Esophagus mucosa (tissue), 1 donor: ENCODE measurements at places on chromosomes 6 and 20.

DNA sequence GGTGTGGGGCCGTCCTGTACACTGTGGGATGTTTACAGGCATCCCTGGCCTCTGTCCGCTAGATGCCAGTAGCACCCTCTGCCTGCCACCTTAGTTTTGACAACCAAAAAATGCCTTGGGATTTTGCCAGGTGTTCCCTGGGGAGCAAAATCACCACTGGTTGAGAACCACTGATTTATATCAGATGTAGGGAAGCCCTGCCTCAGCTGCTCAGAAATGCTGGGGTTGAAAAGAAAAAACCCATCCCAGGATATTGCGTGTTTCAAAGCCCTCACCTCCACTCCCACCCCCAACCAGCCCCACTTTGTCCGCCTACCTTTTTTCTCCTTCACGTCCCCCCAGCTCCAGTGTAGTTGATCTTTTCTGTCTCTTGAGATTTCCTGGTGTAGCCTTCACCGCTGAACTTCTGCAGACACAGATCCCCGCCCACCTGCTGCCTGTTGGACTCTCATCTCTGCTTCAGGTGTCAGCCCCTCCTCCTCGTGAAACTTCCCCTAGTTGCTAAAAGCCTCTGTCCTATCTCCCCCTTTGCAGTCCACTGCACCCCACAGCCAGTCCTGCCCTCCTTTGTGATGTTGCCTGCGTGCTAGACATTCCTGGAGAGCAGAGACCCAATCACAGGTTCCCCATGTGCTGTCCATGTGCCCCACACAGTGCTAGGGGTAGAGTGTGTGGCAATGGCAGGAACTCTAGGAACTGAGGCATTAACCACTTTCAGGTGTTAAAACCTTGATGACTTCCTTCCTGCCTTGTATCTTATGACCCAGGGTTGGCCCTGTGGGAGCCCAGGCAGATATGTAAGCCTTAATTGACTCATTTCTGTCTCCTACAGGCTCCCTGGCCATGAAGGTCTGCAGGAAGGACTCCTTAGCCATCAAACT is 98.9 kb downstream of the TBC1D7 start:
- ATAC-seq: peak; percentile 8

GRCh38 chr6:47780510-47781356 is 1.1 kb upstream of the OPN5 start:
- peak; percentile 73 for ATAC-seq

DNA sequence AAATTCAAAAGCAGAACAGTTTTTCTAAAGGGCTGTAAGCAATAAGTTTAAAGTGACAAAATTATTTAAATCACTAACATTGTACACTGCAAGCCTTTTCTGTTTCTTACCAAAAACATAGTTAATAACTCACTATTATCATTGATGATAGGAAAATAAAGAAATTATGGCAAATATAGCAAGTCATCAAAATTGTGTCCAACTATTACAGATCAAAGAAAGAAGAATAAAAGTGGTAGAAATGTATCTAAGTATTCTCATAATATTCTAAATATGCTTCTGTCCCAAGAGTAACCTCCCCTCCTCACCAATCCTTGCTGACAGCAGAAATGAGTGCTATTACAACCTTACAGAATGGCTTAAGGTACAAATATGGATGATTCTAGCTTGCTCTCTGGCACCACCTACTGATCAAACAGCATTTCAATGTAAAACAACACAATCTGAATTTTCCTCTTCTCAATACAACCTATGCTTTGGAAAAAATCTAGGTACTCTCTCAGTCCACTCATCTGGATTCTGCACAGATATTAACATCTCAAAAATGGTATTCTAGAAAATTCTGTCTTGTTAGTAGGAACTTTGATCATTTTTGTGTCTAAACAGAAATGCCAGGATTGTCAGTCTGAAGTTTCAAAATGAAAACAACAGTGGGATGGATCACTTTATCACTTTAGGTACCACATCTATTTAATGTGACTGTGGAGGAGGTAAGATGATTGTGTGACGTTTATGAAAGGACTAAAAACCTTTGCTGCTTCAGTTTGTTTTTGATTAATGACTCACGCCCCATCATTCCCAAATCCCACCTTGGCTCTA is 40.9 kb downstream of the ZFP64 start:
- peak; percentile 29 for ATAC-seq

- no peak for ATAC-seq
Observed at GRCh38 chr6:130908188-130908587, 81.0 kb downstream of the SMLR1 start.

DNA sequence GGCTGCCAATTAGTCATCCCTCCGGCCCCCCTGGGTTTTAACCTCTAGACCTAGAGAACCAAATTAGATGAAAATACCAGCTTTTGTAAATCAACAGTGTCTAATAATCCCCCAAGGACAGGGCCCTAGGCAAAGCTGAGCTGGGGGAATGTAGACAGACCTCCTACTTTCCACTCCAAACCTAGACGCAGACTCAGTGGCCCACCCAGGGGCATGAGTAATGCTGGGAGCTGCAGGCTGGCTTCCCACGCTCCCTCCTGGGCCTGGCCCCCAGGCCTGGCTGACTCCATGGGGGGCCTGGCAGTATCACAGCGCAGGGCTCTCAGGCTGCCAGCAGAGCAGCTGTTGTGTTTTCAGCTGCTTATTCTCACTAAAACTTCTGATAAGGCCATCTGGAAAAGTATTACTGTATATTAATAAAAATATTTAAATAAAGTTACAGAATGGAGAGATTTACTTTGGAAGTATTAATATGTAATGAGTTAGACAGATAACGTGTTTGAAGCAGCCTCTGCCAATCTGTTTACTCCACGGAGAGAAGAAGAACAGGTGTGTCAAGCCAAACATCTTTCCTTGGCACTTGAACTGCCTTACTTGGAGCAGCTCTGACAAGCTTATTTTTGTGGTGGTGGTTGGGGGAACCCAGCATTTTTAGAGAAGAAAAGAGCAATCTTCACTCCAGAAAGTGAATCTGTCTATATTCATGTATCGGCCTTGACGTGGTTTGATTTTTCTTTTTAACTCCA is 144.0 kb upstream of the AGPAT4 start:
- ATAC-seq: no peak

DNA sequence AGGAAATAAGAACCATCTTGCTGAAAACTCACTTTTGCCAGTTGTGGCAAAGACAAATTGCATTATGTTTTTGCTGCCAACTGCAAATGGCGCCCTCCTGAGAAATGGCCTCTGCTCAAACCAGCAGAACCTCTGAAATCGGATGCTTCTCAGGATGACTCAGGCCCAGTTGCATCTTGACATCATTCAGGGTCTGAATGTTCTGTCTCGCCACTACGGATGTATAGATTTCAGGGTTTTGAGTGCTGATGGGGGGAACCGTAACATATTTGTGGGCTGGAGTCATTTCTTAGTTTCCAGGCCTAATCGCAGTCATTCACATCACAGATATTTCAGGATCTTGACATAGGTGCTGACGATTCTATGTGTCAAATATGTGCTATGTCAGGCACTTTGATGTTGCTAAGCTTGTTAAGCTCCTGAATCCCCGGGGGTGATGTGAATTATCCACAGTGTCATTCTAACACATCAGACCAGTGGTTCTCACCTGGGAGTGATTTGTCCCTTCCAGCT is 207.1 kb downstream of the NFATC2 start:
- no peak for ATAC-seq

DNA sequence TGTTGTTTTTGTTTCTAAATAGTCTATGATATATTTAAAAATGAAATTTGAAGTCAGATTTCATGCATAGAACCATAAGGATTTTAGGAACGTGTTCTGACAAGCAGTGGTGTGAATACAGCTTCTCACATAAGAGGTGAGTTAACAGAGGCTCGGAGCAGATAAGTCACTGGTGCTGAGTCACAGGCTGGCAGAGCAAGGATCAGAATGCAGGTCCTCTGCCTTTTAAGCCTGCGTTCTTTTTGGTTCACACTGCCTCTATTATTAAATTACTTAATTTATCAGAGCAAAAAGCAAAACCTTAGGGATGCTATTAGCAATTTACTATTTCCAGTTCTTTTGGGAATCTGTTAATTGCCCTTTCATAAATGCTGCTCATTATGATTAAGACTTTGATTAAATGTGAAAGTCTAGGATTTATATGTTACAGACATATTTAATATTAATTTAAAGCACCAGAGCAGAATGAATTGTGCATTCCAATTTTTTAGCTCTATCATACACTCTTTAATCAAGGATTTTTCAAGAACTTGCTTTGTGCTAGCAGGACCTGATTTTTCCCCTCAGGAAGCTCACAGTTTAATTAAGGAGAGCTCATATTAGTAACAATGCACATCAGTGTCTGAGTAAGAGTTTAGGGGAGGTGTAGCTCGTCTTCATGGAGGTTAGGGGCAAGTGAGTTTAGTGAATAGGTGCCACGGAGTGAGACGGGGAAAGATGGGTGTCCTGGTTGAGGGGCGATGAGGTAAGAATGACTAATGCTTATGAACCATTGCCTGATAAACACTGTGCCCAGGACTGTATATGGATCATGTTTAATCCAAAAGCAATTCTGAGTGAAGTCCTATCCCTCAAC is 212.7 kb upstream of the AGPAT4 start:
- ATAC-seq: peak; percentile 98

GRCh38 chr6:158024566-158025297 is 43.1 kb downstream of the SYNJ2 start:
- no peak for ATAC-seq

- ATAC-seq: no peak
Observed at GRCh38 chr6:30712441-30712945, 4.6 kb downstream of the MDC1 start.

DNA sequence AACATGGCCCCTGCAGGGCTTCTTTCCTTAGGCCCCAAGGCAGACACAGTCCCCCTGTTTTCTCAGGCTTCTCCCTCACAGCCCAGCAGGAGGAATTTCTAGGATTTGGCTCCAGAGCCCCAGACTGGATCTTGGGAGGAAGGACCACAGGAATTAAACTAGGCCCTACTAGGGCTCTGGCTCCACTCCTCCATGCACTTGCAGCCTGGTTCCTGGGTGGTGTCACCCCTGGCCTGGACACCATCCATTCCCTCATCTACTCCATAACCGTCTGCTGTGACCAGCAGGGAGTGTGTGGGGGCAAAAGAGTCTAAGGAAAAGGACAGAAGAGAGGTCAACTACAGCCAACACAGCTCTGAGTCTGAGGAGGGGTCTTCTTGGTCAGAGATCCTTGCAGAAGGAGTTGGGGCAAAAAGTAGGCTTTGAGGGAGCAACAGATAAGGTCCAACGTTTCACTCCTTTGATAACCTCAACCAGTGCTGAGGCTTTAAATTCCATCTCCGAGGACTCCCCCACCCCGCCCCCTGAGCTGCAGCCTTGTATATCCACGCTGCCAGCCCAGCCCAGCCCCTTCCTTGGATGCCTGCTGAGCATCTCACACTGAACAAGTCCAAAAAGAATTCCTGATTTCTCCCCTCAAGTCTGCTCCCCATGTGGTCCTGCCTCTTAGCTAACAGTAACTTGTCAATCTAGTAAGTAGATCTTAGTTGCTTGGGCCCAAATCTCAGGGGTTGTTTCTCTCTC is 27.9 kb upstream of the SPDEF start:
- no peak for ATAC-seq

- no peak for ATAC-seq
Observed at GRCh38 chr6:139556532-139556931, 182.1 kb upstream of the CITED2 start.

- ATAC-seq: no peak
Observed at GRCh38 chr6:46453741-46454316, 37.4 kb downstream of the RCAN2 start.
